ENCODE measurements at places on chromosomes 7 and 10.

GRCh38 chr10:8556321-8556720, 501.8 kb downstream of the GATA3 start:
- DNase-seq: no peak

- peak; percentile 91 for DNase-seq
Observed at GRCh38 chr10:29784175-29784773, 149.5 kb upstream of the SVIL start.

DNA sequence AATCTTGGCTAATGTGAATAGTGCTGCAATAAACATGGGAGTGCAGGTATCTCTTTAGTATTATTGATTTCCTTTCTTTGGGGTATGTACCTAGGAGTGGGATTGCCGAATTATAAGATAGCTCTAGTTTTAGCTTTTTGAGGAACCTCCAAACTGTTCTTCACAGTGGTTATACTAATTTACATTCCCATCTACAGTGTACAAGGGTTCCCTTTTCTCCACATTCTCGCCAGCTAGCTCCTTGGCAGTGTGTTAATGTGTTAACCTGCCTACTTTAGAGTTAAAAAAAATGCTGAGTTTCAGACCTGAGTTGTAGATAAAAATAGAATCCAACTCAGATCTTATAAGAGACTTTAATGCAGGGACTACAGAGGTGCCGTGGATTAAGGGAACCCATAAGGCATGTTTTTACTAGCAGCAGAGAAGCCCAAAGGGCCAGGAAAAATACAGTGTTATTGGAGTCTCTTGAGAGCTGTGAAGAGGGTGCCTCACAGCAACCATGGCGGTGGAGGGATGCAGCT, 35.4 kb downstream of the CDK13 start:
- DNase-seq: no peak

DNA sequence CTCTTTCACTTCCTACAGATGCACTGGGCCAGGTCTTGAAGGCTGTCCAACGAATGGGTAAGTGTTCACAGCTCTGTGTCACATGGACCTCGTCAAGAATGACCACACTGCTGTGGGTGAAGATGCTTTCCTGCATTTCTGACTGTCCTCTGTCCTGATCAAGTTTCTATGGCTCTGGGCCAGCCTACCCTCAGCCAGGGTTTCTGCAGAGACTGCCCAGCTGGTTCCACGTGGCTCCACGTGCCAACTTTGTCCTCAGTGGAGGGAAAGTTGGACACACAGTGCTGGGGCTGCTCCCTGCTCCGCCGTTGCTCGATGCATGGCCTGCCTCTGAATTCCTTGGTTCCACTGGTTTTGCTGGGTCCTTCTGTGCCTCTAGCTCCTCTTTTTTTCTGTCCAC, 152.3 kb downstream of the EGFR start:
- DNase-seq: no peak

- DNase-seq: no peak
Observed at GRCh38 chr7:41501466-41501865, 201.4 kb downstream of the INHBA start.

DNA sequence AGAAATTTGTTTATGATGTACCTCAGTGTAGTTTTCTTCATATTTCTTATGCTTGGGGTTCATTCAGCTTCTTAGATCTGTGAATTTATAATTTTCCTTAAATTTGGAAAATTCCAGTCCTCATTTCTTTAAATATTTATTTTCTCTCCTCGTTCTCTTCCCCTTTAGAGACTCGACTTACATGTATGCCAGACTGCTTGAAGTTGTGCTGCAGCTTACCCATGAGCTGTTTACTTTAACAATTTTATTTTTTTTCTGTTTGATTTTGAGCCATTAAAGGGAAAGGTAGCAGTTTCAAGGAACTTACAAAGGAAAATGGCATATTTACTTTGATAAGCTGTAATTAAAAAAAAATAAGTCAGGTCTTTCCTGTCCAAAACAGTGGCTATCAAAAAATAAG, 123.0 kb upstream of the ZNF32 start:
- no peak for DNase-seq

- DNase-seq: no peak
Observed at GRCh38 chr10:62016623-62017490, 115.4 kb downstream of the ARID5B start.

GRCh38 chr7:6026011-6026819, 5.0 kb upstream of the ANKRD61 start:
- DNase-seq: peak; percentile 58

DNA sequence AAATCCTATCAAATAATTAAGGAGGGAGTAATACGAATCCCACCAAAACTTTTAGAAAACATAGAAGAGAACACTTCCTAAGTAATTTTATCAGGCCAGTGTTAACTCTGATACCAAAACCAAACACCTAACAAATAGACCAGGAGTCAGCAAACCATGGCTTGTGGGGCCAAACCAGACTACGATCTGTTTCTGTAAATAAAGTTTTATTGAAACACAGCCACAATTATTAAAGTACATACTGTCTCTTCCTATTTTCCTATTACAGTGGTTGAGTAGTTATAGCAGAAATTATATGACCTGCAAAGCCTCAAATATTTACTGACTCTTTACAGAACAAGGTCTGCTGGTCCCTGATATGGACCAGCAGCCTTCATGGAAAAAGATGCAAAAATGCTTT, 73.1 kb upstream of the ELN start:
- no peak for DNase-seq

DNA sequence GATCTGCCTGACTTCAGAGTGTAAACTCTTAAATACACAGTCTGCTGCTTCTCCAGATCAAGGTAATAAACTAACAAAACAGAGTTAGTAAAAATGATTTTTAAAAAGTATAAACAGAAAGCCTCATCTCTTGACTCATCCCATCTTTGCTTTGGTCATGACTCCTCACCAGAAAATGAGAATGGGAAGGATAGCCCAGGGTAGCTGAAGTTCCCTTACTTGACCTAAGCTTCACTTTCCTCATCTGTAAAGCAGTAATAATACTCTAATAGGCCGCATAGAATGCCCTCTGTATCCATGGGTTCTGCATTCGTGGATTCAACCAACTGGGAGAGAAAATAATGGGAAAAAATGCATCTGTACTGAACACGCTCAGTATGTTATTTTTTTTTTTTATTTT, 11.3 kb upstream of the SLC25A28 start:
- DNase-seq: no peak

GRCh38 chr7:151379534-151380198, 30.2 kb downstream of the WDR86 start:
- no peak for DNase-seq

DNA sequence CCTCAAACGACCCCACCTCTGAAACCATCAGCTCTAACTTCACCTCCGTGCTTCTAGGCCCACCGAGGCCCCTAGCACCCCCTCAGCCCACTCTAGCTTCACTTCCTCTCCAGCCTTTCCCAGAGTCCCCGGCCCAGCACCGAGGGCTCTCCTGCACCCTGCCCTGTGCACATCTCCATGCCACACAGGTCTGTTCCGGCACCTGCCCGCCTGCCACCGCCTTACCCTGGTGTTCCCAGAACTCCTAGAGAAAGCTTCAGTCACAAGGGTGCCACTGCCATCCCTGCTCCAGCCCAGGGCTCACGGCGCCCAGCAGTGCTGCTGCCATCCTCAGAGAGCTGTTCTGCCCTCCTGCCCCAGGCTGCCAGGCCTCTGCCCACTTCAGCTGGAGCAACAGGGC, 61.3 kb upstream of the INSIG1 start:
- no peak for DNase-seq

- DNase-seq: peak; percentile 27
Observed at GRCh38 chr7:79282070-79282694, 171.3 kb downstream of the MAGI2 start.

- DNase-seq: no peak
Observed at GRCh38 chr7:101432316-101432715, 69.6 kb downstream of the COL26A1 start.

GRCh38 chr7:25122373-25122772, 2.7 kb downstream of the CYCS start:
- no peak for DNase-seq

- DNase-seq: no peak
Observed at GRCh38 chr7:1785839-1786238, 115.8 kb downstream of the ELFN1 start.

DNA sequence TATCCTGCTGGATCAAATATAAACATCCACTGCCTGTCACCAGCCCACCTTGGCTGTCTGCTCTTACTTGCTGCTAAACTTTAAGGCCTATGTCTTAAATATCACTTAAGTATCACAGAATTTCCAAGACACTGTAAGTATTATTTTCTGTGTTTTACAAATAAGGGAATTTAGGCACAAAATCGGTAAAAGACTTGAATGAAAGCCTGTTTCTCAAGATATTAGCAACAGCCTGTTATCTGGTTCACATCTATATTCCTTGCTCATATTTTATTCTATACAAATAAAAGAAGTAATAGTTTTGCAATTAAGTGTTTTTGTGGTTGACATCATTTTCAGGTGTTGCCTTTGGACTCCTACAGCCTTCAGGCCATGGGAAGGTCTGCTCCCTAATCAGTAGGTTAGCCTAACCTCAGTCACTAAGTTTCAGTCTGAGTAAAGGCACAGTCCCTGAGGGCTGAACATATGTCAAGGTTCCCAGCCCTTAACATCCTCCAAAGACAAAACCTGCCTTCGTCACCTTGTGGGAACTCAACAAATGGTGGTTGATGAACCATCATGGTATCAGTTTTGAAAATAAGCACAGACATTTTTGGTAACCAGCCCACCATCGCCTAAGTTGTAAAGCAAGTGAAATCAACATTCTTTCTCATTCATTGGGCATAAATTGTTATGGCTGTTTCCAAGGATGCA, 127.1 kb downstream of the CREB5 start:
- no peak for DNase-seq

DNA sequence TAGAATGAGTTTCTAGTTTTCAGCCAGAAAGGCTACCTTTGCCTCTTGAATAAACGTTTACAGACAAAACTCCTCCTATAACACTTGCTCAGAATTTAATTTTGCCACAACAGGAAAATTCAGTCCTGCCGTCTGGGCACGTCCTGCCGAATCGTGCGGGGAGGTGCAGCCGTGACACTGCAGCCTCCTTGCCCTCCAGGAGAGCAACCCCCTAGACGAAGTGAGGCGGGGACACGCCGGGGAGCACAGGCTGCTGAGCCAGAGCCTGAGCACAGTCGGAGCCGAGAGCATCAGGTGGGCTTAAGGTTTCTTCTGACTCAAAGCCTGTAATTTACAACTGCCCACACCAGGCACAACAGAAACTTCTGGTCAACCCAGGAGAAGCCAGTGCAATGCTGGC, 102.3 kb downstream of the DYNC2I1 start:
- DNase-seq: no peak

DNA sequence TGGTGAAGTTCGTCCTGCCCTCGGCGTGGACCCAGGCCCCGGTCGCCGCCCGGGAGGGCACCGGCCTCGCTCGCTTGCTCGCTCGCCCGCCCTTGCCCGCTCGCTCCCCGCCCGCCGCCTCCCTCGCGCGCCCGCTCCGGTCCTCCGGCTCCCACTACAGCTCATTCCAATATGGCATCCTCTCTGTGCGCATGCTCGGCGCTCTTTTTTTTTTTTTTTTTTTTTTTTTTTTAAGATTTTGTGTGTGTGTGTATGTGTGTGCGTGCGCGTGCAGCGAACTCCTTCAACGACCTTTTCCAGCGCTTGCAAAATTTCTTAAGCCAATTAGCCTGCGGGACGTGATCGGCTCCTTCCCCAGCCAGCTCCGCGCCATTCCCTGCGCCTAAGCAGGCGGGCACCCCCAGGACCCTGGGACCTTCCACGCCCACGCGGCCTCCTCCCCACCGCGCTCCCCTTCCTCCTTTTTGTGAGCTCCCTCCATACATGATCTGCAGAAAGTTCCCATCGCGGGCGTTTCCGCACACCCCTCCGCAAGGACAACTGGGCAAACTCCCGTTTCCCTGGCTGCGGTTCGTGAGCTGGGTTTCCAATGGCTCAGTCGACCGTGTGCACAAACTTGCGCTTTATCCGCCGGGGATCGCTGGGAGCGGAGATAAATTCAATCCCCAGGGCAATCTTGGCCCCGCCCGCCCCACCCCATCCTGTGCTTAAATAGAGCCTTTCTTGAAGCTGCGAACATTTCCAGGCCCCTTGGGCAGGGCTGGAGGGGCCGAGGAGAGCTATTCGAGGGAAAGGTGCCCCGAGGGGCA, at the start of gene SFMBT2:
TSS of gene SFMBT2 (minus strand) at position 173 of the 809 bp plus-strand sequence. CDS start 29,136 bp downstream, outside the sequence.
- peak; percentile 53 for DNase-seq

DNA sequence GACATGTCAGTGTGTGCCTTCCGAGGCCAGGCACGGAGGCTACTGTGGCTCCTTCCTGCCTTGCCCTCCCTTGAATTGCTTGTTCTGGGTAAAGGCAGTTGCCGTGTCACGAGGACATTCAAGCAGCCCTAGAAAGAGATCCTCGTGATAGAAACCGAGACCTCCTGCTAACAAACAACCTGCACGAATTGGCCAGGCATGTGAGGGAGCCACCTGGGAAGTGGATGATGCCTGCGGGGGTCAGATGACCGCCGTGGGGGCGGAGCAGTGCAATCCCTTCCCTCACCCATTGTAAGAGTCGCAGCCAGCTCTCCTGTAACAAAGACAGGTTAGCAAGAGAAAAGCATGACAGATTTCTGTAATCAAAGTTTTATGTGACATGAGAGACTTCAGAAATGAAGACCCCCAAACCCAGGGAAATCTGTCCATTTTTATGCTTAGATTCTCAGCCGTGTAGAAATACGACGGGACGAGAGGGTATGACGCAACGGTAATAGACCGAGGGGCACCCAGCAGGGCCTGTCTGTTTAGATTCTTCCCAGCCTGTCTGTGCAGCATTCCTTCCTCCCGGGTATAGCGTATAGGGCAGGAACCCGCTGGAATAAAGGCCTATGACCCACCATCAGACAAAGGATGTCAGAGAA, 241.7 kb downstream of the GATA3 start:
- DNase-seq: no peak

DNA sequence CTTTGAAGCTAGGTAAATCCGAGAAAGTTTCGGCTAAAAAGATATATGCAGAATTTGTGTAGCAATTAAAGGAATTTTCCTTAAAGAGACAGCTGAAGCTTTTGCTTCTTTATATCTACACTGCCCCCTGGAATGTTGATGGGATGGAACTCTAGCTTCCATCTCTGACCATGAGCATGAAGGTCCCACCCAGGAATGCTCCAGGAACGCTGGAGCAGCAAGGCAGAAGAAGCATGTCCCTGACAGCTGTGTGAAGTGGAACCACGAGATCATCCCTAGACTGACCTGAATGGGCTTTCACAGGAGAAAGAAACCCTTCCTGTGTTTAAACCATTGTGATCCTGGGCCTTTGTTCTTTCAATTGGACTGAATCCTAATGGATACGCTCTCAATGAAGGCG, 99.7 kb upstream of the NOBOX start:
- DNase-seq: no peak

All from MG63 (cell line).